Adipocyte (in vitro differentiated cells): ENCODE measurements at places on chromosomes 16 and 17.

GRCh38 chr16:2712546-2712945 is 7.5 kb downstream of the PRSS27 start:
- no peak for DNase-seq

- DNase-seq: peak; percentile 94
These were observed 105.8 kb downstream of the NOG start for GRCh38 chr17:56699186-56699894.

GRCh38 chr16:25888868-25889267 is 197.1 kb downstream of the HS3ST4 start:
- DNase-seq: no peak

DNA sequence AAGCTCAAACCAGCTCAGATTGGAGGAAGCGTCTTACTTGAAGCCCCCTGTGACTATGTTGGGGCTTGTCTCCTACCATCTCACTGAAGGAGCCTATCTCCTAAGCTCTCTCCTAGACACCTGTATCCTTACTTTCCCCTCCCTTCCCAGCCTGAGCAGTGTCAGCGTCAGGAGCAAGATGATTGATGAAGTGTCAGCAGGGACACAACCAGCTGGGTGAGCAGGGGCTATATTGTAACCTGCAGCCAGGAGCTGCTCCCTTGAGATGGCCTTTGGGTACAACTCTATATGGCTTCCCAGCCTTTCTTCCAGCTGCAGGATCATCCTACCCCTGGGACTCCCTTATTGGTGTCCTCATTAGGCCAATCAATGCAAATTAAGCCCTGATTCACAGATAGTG is 83.2 kb upstream of the HSBP1 start:
- DNase-seq: no peak

DNA sequence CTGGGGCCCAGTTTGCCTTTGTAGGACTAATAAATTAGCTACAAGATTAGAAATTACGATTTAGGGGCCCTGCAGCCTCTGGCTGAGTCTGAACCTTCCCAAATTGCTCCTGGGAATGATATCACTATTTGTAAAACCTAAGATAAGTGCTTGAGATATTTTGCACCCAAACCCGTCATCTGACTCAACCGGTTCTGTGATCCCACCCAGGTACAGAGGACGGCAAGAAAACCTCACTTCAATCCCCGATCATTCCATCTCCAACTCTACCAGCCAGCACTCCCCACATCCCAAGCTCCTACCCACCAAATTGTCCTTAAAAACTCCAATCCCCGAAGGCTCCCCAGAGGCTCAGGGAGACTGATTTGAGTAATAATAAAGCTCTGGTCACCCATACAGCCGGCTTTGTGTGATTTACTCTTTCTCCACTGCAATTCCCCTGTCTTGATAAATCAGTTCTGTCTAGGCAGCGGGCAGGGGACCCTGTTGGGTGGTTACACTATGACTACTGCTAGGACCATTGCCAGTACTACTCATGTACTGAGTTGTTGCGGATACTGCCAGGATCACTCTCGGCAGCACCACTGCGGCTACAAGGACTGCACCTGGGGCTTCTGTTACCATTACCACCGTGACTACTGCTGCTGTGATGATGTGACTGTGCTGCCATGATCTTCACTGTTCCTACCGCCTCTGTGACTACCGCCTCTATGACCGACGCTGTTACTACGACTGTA is 73.1 kb downstream of the IRF8 start:
- no peak for DNase-seq

DNA sequence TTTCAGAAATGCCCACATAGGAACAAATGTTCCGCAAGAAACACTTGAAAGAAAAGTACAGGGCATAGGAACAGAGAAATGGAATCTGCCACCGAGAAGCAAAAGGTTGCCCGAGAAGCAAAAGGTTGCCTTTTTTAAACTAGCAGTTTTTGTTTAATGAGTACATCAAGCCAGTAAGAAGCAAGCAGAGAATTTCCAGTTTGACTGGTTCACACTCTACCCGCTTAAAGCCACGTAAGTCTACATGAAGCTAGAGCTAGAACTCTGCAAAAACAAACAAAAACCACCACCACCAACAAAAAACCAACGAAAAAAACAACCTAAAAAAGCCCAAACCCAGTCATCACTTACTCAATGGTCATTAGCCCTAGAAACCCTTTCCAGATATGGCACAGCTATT is 144.3 kb downstream of the MAP2K6 start:
- no peak for DNase-seq

DNA sequence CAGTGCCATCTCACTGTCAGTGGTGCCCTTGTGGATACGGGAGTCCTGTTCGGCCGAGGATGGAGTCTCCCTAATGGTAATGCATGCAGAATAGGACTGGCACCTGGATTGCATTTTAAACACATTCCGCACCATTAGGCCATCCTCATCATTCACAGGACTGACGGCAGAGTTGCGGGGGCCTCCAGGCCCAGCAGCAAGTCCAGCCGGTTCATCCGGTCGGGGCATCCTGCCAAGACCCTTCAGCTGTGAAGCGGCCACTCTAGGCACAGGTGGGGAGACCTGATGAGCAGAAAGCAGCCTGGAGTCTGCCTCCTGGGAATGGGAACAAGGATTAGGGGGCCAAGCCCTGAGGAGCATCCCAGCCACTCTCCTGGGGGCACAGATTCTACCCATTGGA is 90.3 kb upstream of the XYLT1 start:
- no peak for DNase-seq

DNA sequence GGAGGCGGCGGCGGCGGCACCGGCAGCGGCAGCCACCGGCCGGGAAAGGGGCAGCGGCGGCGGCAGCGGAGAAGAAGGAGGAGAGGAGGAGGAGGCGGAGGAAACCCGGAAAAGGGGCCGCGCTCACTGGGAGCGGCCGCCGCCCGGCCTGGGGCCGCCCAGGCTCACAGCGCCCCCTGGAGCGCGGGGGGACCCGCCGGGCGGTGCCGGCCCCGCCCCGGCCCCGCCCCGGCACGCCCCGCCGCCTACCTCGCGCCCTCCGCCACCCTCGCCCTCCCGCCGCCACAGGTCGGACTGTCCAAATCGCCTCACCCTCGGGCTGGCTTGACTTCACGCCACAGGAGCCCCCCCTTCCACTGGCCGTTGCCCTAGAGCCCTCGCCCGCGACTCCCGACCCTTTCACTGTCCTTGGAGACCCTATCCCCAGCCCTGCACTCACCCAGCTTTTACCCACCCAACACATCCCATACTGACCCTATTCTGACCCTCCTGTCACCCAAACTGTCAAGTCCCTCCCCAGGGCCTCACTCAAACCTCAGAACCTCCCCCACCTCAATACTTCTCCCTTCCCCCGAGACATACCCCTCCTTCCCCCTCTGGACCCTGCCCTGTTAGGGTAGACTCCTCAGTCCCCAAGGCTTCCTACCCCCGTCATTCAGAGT is at the start of gene CSNK2A2:
TSS of gene CSNK2A2 (minus strand) at position 85 of the 662 bp plus-strand sequence. CDS start 370 bp downstream, outside the sequence.
- DNase-seq: peak; percentile 87

GRCh38 chr17:33112763-33113162 is 121.1 kb downstream of the SPACA3 start:
- DNase-seq: no peak

GRCh38 chr16:66977341-66978113 is 10.9 kb upstream of the CES4A start:
- DNase-seq: peak; percentile 92

DNA sequence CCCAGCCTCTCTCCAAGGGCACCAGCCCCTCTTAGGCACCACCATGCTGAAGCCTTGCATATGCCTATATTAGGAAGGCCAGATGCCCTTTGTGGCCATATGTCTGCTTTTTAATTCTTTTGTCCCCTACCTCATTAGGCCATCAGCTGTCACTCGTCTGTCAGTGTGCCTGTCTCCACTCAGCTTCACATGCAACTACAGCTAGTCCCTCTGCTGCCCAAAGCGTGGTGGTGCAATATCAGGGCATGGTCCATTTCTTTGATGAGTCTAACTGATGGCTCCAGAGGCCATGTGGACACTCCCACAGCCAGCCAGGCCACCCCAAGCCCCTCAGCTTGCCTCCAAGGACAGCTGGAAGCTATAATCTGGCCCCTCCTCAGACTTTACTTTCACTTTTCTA is 36.3 kb downstream of the MYO18A start:
- DNase-seq: peak; percentile 61

DNA sequence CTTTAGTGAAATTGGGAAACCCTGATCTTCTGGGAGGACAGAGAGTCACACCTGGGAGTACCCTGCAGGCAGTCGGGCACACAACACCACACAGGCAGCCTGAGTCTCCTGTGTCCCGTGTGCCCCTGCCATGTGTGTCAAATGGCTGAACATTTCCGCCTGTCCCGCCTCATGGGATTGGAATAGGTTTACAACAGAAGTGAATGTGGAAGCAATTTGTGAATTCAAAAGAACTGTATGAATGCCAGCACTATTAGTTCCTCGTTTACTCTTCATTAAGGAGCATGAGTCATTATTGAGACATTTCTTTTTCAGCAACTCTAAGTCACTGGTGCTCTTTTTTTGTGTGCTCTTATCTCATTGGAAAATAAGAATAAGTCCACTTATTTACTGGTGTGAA is 226.5 kb downstream of the PMP22 start:
- peak; percentile 29 for DNase-seq

GRCh38 chr17:34218748-34219147 is 36.3 kb upstream of the CCL2 start:
- DNase-seq: no peak

GRCh38 chr16:81601601-81602255 is 157.1 kb downstream of the CMIP start:
- DNase-seq: peak; percentile 60

GRCh38 chr16:51163366-51163765 is 12.3 kb upstream of the SALL1 start:
- DNase-seq: no peak

GRCh38 chr17:49013311-49014213 is 16.4 kb downstream of the IGF2BP1 start:
- no peak for DNase-seq

DNA sequence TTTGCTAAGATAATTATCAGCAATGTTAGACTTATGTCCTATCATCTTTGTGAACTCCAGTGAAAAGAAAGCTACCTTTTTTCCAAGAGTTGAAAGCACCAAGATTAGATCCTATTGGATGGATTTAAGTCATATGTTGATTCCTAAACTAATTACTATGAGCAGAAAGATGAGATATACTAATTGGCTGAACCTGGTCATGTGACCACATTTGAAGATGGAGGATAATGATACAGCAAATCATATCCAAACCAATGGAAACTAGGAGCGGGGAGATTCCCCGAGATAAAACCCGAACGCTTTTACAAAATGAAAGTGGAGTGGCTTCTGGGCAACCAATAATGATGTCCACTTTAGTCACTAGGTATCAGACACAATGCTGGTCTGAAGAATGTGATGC is 1060.2 kb upstream of the EEF2KMT start:
- DNase-seq: no peak

- peak; percentile 85 for DNase-seq
These were observed 172.8 kb upstream of the ZNF267 start for GRCh38 chr16:31700530-31701388.

DNA sequence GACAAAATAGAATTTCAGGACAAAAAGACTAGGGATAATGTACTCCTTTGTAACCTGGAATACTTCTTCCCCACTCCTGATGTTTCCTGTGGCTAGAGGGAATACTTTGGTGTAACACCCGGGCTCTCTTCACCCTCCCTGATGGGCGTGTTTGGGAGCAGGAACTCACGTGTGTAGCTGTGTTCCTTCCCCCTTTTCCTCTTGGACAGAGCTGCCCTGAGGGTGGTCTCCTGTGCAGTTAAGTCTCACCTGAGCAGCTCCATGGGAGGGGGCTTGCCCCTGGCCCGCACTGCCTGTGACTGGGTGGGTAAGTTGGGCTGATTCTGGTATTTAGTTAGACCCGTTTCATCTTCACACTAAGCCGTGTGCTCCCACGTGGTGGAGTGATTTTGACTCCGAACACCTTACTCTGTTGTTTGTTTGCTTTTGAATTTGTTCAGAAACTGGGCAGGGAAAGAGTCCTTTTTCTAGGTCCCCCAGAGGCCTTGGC is 87.9 kb downstream of the OR1D5 start:
- DNase-seq: no peak

GRCh38 chr17:65121368-65121767 is 15.8 kb upstream of the RGS9 start:
- DNase-seq: no peak

GRCh38 chr16:75065521-75066149 is 50.9 kb downstream of the LDHD start:
- DNase-seq: no peak

DNA sequence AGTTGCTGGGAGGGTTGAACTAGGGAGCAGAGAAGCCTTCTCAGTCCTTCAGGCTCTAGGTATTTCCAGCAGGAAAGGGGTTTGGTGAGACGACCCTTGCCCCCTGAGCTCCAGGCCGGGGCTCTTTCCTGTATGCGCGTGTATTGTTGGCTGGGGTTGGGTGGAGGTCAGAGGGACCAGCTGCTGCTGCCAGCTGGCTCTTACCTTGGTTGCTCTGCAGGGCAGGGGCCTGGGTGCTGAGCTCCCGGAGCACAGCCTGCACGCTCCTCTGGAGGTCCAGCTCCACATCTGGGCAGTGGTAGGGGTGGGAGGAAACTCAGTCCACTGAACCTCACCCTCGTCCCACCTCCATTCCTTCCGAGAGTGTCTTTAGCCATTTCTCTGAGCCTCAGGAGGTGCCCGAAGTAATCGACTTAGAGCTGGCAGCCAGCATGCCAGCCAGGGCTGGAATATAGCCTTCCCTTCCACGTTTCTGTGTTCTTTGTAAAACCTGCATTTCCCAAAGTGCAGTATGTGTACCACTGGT is 28.0 kb downstream of the PIK3R6 start:
- DNase-seq: no peak

DNA sequence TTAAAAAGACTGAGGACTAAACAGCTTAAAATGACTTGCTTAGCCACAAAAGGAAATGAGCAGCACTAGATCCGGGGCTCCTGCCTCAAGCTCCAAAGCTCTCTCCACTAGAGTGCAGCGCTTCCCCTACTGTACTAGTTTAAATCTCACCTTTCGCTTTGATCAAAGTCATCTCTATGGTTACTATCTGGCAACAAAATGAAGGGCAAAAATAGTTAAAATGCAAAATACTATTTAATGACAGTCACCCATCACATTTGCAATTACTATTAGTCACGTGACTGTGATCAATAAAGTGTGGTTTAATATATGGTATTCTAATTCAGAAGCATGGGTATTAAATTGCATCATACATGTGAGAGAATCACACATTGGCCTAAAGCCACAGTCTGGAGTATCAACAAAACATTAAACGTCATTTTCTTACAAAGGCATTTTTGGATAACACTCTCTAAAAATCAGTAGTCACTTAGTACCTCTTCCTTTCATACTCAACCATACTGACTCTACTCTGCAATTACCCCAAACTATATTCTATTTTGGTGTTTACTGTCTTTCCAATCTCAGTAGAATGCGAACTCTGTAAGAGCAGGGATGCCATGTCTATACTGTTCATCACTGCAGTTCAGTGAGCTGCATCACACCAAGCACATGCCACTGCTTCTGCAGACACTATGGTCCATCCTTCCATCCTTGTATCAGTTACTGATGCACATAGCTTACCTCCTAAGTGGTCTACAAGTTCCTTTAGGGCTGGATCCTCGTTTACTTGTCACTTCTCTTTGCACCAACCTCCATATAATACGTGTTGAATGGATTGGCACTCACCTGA is 6.2 kb downstream of the PSMD12 start:
- peak; percentile 24 for DNase-seq
